ENCODE measurements at places on chromosomes 6 and 20.

DNA sequence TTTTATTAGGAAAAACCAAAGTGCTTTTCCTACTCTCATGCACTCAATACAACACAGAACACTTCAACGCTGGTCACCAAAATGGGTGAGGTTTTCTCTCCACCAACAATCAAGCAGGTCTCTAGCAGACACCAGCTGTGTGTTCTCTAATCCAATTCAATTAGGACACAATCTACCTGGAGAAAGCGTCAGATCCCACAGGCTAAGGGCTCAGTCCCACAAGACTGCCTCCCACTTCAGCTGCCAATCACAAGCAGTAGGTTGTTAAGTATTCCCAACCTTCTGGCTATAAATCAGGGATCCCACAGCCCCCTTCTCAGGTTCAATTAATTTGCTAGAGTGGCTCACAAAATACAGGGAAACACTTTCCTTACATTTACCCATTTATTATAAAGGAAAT, 47.7 kb downstream of the STMND1 start:
- no peak for DNase-seq

GRCh38 chr6:1869769-1870168, 260.1 kb downstream of the FOXC1 start:
- DNase-seq: no peak

GRCh38 chr6:69097948-69098347, 462.9 kb downstream of the ADGRB3 start:
- DNase-seq: no peak

- DNase-seq: no peak
Measured at GRCh38 chr6:129331450-129332138, 378.4 kb downstream of the ARHGAP18 start.

- DNase-seq: no peak
Measured at GRCh38 chr6:152062476-152062875, 255.0 kb downstream of the ESR1 start.

DNA sequence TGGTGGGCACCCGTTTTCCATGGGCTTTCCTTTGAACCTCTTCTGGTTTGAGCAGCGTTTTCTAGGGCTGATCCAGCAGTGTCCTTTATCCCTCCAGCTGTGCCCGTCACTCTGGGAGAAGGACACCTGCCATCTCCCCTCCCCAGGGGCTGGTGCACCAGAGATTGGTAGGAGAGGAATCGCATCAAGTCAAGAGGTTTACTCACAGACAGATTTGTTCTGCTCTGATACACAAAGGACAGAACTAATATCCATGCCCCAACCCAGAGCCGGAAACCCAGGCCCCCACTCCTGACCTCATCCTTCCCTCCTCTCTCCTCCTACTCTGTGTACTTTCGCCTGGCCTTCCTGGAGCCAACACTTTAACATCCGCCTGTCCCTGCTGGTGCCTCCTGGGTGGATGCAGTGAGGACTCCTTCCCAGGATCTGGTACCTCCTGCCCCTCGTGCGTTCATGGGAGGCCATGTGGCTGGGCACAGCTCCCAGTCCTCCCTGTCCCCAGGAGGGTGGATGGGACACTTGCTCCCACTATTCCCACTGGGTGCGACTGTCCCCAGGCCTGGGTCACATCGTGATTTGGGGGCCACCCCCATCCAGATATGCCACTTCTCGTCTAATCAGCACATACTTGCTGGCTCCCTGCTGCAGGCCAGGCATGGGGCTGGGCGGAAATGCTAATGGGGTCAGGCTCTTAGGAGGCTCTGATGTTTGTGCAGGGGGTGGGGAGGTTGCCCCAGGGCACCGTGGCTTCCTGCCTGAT, 286.3 kb downstream of the CDH4 start:
- DNase-seq: no peak

DNA sequence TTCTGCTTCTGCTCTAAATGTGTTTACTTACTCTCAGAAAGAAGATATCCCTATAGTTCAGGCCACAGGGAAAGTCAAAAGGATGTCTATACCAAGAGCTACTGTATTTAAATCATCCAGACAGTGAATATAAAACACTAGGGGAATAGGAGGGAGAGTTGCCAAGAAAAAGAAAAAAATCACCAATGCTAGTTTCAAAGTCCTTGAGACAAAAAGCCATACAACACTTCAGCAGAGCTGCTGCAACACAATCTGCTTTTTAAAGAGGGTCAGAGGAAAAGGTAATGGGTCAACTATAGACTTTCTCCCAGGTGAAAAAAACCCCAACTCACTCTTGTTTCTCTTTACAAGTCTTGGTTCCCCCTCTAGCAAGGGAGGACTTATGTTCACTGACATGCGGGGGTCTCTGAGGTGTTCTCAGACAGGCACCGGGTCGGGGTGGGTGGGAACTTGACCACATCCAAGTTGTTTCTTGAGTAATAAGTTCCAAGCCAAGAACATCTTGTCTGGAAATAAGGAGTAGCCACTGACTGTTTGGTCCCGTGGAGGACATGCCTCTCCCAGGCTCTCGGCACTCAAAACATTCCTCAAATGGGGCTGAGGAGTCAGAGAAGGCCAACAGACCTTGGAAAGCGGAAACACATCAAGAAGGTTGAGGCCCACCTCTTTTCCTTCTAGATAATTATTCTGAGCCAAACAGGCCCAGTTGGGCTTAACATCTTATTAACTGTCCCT, 47.7 kb downstream of the GJA10 start:
- DNase-seq: no peak

DNA sequence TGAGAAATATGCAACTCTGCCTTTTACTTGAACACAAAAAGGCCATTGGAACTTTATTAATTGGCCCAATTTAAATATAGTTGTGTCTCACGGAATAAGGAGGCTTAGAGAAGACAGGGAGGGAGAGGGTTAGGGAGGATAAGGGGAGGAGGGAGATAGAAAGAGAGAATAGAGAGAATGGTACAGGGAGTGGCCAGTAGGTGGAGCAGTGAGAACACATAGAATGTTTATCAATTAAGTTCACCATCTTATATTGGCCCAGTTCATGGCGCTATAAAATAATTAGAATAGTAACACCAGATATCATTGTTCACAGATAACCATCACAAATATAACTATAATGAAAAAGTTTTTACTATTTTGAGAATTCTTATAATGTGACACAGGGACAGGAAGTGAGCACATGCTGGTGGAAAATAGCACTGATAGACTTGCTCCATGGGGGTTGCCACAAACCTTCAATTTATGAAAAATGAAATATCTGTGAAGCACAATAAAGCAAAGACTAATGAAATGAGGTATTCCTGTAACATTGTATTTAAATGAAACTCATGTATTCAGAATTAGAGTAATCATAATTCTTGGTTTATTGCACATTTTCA, 374.1 kb upstream of the MANEA start:
- no peak for DNase-seq

DNA sequence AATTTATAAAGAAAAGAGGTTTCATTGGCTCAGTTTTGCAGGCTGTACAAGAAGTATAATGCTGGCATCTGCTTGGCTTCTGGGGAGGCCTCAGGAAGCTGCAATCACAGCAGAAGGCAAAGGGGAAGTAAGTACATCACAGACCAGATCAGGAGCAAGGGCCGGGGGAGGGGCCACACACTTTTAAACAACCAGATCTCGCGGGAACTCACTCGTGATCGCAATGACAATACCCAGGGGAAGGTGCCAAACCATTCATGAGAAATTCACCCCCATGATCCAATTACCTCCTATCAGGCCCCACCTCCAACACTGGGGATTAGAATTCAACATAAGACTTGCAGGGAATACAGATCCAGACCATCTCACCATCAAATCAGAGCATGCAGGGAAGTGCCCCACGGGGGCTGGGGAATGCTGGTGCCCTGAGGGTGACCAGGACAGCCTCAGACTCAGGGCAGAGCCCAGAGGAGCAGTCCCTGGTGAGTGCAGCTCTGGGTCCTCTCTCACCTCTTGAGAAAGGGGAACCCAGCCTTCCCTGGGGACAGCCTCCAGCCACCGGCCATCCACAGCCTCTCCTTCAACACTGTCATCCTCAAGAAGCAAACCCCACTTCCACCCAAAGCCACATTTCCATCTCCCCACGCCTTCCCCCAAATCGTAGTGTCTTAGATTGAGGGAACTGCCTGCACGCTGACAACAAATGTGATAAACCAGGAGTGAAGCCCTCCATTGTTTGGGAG, 80.7 kb downstream of the ANKRD60 start:
- DNase-seq: no peak

GRCh38 chr6:108697561-108698161, 136.9 kb downstream of the FOXO3 start:
- DNase-seq: no peak

DNA sequence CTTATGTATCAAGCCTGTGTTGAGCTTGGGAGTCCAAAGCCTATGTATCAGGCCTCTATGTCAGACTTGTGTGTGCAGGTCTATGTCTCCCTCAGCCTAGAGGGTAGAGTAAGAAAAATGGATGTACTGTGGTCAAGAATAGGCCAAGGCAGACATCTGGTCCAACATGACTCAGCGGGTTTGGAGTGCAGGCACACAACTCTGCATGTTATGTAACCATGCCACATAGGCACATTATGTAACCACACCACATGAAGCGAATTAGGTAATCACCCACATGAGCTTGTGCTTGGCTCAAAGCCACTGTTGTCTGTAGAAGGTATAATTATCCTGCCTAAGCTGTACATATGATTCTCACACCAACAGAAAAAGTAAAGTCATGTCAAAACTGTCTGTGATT, 1190.5 kb upstream of the EYS start:
- DNase-seq: no peak

- no peak for DNase-seq
Measured at GRCh38 chr20:49133571-49133970, 54.6 kb downstream of the STAU1 start.

- DNase-seq: no peak
Measured at GRCh38 chr6:36853325-36853724, 14.1 kb upstream of the CPNE5 start.

DNA sequence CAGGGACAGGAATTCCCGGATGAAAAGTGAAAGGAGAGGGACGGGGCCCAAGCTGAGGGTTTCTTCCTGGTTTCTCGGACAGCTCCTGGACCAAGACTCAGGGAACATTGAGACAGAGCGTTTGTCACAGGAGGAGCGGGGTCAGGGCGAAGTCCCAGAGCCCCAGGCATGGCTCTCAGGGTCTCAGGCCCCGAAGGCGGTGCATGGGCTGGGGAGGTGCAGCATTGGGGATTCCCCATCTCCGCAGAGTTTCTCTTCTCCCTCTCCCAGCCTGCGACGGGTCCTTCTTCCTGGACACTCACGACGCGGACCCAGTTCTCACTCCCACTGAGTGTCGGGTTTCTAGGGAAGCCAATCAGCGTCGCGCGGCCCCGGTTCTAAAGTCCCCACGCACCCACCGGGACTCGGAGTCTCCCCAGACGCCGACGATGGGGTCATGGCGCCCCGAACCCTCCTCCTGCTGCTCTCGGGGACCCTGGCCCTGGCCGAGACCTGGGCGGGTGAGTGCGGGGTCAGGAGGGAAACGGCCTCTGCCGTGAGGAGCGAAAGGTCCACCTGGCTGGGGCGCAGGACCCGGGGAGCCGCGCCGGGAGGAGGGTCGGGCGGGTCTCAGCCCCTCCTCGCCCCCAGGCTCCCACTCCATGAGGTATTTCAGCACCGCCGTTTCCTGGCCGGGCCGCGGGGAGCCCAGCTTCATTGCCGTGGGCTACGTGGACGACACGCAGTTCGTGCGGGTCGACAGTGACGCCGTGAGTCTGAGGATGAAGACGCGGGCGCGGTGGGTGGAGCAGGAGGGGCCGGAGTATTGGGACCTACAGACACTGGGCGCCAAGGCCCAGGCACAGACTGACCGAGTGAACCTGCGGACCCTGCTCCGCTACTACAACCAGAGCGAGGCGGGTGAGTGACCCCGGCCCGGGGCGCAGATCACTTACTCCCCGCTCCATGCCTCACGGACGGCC, 54.6 kb upstream of the POLR1H start:
- DNase-seq: peak; percentile 30

DNA sequence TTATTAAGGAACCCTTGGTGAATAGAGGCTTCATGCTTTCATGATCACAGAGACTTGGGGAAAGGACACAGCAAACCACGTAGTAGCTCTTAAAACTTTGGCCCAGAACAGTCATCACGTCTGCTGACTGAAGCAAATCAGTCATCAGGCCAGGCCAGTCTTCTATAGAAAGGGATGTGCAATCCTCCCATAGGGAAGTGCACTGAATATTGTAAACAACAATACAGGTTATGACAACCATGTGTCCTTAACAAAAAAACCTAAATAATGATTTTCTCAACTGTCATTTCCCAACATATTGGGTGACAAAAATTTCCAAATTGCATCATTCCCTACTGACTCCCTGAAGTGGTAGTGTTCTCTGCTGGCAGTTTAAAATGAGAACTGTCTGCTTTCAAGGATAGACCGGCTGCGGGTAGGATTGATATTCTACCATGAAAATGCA, 388.2 kb upstream of the CITED2 start:
- no peak for DNase-seq

All from activated CD8-positive, alpha-beta memory T cell treated with anti-CD3 and anti-CD28 coated beads, Interleukin-2, amount 50 U/mL, for 4 hours (primary cell).